ENCODE measurements at places on chromosomes 4 and X.

DNA sequence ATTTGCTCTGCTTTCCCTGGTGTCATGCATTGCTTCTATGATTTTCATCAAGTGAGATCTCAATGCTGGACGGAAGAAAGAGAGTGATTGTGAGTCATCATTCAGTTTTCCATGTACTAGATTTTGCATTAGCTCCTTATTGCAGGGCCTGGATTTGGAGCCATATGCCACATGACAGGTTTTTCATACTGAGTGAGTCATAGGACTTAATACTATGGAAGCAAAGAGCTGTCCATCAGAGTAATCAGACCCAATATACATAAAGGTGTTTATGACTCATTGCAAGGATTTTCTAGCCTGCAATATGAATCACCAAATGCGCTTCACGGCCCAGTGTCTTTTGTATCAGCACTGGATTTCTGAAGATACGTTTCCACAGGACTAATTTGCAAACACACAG, 11.2 kb upstream of the TFDP3 start:
- DNase-seq, result no peak

DNA sequence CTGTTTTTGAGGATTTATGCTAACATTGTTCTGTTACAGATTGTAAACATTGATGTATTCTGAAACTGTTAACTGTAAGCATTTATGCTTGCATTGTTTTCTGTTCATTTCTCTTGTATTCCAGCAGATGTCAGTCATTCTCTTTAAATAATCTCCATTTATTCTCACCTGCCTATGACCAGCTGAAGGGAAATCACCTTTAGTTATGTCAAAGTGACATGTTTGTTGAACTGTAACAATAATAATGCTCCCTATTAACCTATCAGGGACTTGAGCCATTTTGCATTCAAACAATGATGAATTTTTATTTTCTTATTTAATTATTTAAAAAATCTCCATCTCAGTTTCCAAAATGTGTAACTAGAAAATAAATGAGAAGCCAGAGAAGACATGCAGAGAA, 58.0 kb downstream of the SPCS3 start:
- no peak for DNase-seq

DNA sequence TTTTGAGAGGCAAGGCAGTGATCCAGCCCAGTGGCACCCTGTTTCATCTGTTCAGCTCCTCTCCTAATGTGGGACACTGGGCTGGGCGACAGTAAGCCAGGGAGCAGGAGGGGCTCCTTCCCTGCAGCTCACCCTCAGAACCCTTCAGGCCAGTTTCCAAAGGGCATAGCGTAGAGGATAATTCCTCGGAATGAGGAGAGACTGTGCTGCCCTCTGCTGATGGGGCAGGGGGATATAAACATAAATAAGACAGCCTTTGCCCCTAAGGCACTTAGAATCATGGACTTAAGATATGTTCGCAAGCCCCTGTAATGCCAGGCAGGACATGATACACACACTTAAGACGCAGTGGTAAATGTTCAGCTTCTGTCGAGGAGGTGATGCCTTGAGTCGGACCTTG, 27.9 kb upstream of the ZNF185 start:
- DNase-seq, result no peak

GRCh38 chrX:5965406-5965805, 263.3 kb downstream of the NLGN4X start:
- DNase-seq, result no peak

DNA sequence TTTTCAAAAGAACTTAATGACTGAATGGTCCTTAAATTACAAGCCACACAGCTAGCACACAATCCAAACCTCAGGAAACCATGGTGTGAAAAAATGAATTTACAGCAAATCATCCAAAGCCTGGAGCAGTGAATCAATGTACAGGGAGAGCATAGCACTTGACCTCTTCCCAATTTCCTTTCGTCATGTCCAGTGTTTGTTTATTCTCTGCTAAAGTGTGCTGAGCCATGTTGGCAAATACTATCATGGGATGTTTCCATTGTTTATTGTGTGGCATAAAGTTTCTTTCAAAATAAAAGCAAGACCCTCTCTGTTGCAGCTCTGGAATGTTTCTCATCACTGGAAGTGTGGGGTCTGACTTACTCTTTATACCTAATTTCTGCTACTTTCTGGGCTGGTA, 25.4 kb upstream of the FAM47B start:
- DNase-seq, result no peak
